ENCODE measurements at places on chromosomes 2 and 18. TPM values are rescaled to one million over a fixed set of nuclear protein-coding genes. Genes with fewer than 3 reads are reported as not detected.

DNA sequence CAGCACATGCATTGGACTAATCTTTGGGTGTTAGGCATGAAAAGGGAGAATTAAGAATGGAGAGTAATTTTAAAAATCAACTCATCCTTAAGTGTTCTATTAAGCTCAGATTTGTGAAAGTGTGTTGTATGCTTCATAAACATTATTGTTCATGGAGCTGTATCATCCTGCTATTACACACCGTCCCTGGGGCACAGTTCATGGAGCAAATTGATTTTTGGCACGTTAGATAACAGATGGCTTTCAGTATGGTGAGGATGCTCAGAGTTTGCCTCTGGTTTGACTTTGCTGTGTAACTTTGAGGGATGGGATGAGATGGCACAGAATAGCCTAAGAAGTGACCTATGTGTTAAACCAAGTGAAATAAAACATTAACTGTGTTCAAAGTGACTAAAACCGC is 97.1 kb downstream of the MGAT5 start:
- DNase-seq: no peak

LCT gene
- not detected for total RNA-seq

DNA sequence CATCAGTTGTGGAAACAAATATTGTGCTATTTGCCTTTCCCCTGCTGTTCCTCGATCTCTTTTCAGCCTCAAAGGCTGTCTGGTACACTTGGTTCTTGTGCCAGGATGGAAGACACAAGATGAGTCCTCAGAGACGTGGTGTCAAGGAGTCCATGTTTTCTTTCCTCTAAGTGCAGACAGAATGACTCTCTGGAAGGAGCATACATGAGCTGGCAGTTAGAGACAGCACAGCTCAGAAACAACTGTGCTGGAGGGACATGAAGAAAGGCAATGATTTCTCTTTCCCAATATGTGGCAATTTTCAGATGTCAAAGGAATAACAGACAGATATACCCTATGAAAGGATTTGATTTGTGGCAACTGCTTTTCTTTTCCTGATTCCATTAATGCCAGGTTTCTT is 162.2 kb downstream of the AFF3 start:
- no peak for DNase-seq

FLACC1 gene
- total RNA-seq: 8.3 TPM
